ENCODE measurements at places on chromosomes 7 and 10.

DNA sequence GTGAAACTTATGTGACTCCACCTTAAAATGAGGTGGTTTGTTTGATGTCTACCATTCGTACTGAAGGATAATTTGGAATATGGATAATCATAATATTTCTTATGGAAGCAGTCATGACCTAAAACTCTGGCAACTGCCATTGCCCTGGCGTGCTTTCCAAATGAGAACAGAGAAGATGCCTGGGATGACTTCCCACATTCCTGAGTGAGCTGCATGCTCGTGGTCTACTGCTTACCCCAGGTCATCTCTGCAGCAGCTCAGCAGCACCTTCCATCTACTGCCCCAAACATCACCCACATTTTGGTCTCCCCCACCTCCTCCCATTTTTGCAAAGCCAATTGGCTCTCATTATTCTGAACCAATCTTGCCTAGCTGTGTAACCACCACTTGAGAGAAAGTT lies 40.1 kb downstream of the LYZL1 start:
- no peak for DNase-seq

GRCh38 chr7:29377718-29378117 lies 183.1 kb downstream of the CHN2 start:
- DNase-seq = no peak

- no peak for DNase-seq
These were observed 67.6 kb upstream of the GSDME start for GRCh38 chr7:24824896-24825295.

GRCh38 chr10:113519681-113520115 lies 33.2 kb upstream of the HABP2 start:
- DNase-seq = no peak

- no peak for DNase-seq
These were observed 243.2 kb upstream of the TMEM229A start for GRCh38 chr7:124276005-124276622.

GRCh38 chr7:479948-480499 lies 39.6 kb downstream of the PDGFA start:
- DNase-seq = no peak

GRCh38 chr10:100154666-100155065 lies 31.2 kb downstream of the ERLIN1 start:
- DNase-seq = no peak

GRCh38 chr10:59905066-59905730 lies 1.2 kb downstream of the CCDC6 start:
- no peak for DNase-seq

- no peak for DNase-seq
These were observed 7.1 kb downstream of the NACAD start for GRCh38 chr7:45081670-45081974.

GRCh38 chr10:125146791-125147579 lies 13.4 kb downstream of the CTBP2 start:
- DNase-seq = no peak

GRCh38 chr10:59997827-59998525 lies 91.6 kb upstream of the CCDC6 start:
- no peak for DNase-seq

- peak; percentile 25 for DNase-seq
These were observed 386 bp downstream of the ABHD11 start for GRCh38 chr7:73738220-73738611.

DNA sequence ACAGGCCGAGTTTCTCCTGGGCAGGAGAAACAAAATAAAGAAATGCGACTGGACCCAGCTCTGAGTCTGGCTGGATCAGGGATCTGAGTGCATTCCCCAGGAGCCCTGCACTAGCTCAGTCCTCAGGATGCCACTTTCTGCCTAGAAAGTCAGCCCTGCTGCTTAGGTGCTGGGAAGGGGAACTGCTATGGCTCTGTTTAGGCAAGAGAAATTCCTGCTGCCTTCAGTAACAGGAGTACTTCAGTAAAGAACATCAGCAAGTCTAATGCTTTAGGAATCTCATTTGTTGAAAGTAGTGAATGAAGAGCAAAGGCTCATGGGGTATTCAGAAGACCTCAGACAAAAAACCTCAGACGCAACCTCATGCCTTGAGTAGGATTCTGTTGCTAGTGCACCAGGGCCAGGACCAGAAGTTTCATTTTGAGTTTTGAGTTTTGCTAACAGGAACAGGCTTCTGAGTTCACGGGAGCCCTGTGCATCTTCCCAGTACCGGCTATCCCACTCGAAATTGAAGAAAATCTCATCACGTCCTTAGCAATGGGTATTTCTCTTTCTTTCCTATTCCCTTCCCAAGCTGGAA lies 170.8 kb upstream of the CDCA7L start:
- no peak for DNase-seq

- no peak for DNase-seq
These were observed 285.7 kb downstream of the RPS24 start for GRCh38 chr10:78319371-78319770.

DNA sequence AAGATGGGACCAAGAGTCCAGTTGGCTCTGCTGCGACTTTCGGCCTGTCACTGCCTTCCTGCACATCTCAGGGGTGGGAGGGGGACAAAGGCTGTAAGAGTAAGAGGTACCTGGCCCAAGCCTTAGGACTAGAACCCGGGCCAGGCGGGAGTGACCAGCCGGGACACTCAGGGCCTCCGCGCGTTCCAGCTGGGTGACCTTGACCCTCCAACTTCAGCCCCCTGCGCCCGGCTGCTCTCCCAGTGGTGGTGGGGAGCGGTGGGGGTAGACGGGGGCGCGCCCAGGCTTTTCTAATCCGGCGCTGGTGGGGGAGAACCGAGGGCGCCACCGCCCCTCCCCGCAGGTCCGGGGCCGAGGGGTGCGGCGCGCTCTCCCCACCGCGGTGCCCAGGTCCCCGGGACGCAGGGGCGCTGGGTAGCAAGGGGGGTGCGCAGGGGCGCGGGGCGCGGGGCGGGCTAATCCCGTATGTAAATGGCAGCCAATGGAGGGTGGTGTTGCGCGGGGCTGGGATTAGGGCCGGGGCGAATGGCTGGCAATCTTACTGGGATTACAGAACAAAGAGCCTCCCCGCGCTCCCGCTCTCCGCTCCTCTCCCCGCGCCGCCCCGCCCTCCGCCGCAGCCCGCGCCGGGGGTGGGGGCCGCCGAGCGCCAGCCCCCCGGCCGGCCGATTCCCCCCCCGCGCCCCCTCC lies at the start of gene GTF2IRD1:
Gene GTF2IRD1 (plus strand): TSS at position 585 of the 690 bp plus-strand sequence. CDS start 54,175 bp downstream, outside the sequence.
- DNase-seq = no peak

GRCh38 chr7:36512616-36513015 lies 123.0 kb downstream of the ANLN start:
- no peak for DNase-seq

- DNase-seq = no peak
These were observed 153.3 kb upstream of the INSYN2A start for GRCh38 chr10:127349737-127350136.

DNA sequence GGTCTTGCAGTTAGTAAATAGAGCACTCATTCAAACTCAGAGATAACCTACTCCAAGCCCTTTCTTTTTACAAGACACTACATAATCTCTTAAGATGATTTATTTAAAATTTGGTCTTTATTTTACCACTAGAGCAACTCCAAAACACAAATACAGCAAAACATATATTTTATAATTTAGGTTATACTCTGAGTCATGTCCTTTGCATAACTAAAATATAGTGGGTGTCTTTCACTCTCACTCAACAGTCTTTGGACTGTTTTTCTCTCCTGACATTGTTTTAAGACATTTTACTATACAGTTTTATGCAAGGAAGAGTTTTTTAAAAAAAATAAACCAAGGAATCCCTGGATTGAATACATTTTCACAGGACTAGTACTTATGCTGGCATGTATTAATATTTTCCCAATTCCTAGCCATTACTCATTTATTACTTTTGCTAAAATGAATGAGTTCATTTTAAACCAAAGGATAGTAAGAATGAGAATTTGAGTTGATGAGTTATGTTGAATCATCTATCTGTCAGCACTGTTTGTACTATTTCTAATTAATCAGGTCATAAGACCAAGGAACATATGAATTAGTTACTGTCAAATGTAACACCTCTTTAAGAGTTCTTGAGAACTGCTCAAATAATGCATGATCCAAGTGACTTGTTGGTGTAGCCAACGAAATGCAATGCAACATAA lies 303.1 kb upstream of the FZD1 start:
- no peak for DNase-seq

DNA sequence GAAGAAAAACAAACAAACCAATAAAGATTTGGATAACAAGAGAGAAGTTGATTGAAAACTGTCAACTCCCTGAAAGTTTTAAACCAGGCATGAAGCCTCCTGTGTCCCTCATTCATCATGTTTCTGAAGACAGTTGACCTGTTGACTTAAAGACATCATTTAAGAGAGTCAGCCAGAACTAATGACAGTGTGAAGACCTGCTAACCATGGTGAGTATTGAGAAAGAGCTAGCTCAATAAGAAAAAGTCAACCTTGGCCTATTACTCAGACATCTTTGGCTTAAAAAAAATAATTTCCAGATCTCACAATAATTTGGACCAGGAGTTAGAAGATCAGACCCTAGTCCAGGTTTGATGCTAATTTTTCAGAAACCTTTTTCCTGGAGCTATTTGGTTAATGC lies 45.3 kb upstream of the ANKRD1 start:
- no peak for DNase-seq

DNA sequence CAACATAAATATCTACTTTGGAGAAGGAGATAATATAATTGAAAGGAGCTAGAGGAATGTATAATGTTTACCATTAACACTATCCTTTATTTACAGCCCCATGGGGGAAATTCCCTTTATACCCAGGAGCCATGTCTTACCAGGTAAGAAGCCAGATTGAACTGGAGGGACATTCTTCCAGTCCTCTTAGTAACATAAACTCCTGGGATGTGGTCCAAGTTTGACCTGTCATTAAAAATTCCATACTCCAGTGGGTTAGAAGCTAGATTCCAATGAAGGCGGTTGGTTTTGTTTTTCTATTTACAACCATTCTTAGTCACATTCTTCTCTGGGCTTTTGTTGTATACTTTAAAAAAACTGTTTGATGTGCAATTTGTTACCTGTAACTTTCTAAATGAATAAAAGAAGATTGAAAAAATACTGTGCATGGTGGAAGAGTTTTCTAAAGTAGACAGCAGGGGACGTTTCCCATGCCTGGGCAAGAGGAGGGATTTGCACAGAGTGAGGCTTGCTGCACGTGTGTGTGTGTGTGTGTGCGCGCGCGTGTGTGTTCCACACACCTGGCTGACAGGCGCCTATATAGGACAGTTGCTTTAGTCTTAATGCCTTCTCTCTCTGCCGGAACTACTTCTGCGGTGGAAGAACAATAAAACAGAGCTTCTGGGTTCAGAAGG lies 2.0 kb downstream of the PLCE1 start:
- DNase-seq = no peak

DNA sequence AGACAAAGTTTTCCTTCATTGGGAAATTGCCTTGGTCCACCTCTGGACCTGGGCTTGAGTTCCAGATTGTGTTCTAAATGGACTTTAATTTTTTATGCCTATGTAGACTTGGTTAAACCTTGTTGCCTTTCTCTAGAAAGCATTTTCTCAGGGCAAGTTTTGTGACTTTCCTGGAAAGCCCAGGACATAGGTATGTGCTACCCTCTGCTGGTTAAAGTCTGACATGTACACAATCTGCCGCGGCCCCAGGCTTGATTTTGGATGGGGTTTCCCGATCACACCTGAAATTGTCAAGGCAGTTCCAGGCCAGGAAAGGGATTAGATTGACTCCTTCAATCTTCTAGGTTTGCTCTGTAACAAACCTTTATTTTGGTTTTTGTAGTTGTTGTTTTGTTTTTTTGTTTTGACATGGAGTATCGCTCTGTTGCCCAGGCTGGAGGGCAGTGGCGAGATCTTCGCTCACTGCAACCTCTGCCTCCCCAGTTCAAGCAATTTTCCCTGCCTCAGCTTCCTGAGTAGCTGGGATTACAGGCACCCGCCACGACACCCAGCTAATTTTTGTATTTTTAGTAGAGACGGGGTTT lies 14.1 kb upstream of the AKR1B10 start:
- no peak for DNase-seq

- DNase-seq = no peak
These were observed 136.3 kb downstream of the DOCK1 start for GRCh38 chr10:127041552-127041951.

- DNase-seq = no peak
These were observed 5.1 kb upstream of the PCGF5 start for GRCh38 chr10:91215384-91215783.

DNA sequence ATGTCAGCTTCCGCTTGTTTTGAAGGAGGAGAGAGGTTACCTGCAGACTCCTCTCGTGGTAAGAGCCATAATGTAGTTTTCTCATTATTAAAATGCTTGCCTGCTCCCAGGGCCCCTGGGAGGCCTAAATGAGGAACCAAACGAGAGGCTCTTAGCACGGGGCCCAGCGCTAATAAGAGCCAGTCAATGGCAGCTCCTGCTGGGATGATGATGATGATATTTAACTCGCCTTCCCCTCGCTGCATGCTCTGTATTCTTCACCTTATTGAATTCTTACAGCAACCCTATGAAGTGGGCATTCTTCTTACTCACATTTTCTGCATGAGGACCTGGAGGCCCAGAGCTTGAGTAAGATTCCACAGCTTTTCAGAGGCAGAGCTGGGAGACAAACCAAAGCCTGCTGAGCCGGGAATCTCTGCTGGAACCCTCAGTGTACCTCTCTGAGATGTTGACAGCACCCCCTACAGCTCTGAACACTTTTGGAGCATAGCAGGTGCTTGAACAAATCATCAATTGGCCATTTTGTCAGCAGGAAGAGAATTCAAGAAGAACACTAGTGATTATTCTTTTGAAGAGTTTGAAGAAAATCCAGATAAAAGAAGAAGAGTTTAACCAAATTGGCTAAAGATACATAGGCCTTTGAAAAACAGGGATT lies 93.1 kb upstream of the HABP2 start:
- no peak for DNase-seq

DNA sequence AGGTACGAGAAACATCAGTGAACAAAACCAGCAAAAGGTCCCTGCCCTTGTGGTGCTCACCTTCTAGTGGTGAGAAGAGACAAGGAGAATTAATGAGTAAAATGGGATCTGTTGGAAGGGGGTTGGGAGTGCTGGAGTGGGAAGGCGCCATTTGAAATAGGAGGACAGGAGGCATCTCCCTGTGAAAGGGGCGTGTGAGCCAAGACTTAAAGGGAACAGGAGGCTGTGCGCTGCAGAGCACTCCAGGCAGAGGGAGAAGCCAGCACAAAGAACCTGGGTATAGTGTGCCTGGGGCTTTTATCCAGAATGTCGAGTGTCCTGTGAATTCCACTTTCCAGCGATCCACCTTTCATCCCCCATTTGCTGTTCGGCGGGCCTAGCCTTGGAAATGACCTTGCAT lies 497.9 kb upstream of the GALNT17 start:
- DNase-seq = no peak
